ENCODE measurements at places on chromosomes 4 and X.

- no peak for DNase-seq
Observed at GRCh38 chr4:30716158-30716557, 4.0 kb upstream of the PCDH7 start.

- DNase-seq: no peak
Observed at GRCh38 chr4:182201871-182202270, 41.3 kb upstream of the TENM3 start.

DNA sequence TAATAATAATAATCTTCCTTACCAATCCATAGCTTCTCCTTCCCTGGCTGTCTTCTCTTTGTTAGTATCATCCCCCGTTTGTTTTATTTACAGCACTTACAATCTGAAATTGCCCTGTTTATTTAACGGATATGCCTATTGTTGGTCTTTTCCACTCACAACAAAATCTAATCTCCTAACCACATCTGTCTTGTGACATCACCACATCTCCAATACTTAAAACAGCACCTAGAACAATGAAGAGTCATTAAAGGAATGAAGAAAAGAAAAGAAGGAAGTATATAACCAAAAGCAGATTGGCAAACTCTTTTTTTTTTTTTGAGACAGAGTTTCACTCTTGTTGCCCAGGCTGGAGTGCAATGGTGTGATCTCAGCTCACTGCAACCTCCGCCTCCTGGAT, 38.7 kb upstream of the JADE1 start:
- no peak for DNase-seq

DNA sequence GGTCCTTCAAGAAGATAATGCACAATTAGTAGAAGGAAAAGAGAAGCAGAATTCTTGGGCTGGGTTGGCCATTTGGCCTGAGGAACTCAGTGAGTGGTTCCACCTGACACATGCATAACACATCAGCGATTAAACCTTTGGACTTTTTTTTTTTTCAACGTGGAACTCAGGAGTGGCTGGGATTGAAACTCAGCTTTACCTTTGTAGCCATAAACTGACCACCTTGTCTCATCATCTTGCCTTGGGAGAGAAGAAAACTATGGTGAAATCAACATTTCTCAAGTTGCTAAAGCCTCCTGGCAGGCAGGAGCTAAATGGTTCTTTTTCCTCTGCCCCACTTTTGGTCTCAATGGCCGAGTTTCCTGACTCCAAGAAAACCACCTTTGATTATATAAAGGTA, 16.3 kb downstream of the PTTG2 start:
- DNase-seq: no peak

DNA sequence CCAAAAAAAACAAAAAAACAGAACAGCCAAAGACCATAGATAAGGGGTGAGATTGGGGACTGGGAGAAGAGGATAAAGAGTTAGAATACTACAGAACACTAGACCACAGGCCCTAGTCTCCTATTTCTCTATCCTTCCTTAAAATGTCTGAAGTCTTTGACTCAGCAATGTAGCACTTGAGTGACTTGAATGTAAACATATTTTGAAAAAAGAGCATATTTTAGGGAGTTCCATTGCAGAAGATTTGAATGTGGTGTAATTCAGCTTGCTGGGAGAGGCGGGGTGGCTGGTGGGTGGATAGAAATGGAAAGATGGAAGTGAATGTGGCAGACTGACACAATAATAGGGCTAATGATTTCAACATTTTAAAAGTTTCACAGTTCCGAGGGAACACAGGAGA, 144.9 kb downstream of the CHIC2 start:
- no peak for DNase-seq

GRCh38 chr4:8597319-8597718, 4.8 kb downstream of the CPZ start:
- DNase-seq: no peak

DNA sequence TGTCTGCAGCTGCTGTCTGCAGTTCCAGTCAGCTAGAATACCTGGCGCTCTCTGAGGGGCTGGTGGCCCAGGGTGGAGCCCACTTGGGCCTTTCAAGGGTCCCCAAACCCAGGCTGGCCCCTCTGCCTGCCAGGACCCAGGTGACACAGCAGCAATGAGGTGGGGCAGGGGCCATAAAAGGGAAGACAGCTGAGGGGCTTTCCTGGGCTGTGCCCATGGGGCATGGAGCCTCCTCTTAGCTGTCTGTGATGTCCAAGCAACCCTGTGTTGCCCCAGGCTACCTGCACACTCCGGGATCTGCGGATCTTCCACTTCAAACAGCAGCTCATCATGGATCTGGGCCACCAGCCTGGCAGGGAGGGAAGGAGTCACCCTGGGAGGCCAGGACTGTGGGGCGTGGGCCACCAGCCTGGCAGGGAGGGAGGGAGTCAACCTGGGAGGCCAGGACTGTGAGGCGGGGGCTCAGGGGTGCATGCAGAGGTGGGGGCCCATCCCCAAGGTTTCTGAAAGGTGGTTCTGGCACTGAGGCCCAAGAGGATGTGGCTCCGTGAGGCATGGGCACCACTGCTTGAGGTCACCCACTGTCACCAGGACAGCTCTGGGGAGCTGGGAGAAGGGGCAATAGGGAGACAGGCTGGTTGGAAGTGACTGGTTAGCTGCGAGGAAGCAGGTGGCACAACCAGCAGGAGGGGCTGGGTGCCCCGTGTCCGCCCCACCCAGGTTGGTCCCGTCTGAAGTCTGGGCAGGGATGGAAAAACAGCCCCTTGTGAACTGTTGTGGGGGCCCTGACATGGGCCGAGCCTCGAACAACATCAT, 16.3 kb downstream of the NAT8L start:
- no peak for DNase-seq

- DNase-seq: peak; percentile 5
Observed at GRCh38 chr4:8547108-8547911, 32.9 kb upstream of the GPR78 start.
